ENCODE measurements at places on chromosomes 5 and 9.

- DNase-seq = no peak
These were observed 524.5 kb upstream of the RGMB start for GRCh38 chr5:98248949-98249348.

- DNase-seq = no peak
These were observed 145.7 kb upstream of the ALDH1B1 start for GRCh38 chr9:38246833-38247232.

DNA sequence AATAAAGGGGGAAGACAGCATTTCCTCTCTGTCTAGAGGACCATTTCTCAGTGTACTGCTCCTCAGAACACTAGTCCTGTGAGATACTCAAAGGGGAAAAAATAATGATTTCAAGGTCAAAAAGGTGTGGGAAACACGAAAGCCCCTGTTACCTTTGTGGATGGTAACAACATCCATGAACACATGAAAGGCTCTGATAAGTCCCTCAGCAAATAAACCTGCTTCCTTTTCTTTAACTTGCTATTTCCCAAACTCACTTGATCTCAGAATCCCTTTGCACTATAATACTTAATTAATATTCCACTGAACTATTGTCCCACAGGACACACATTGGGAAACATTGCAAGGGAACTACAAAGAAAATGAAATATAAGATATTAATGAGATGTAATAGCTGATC, 65.6 kb downstream of the SMIM23 start:
- DNase-seq = no peak

DNA sequence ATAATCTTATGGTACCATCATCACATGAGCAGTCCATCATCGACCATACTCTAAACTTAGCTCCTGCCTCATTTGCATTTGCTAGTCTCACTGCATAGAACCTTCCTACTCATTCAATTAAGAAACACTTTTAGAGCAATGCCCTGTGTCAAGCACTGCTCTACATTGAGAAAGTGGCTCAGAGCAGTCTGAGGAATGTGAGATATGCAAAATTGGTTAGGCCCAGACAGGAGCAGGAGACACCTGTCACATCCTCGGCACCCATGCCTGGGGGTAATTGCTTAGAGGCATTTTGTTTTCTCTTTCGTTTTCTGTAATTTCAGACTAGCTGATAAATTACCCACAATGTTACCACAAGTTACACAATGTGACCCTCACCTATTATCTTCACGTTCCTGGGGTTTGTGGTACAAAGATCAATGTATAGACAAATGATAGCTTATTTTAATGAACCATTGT, 4.9 kb upstream of the RARS1 start:
- DNase-seq = no peak

Data from CD8-positive, alpha-beta memory T cell (primary cell).